Stimulated activated CD8-positive, alpha-beta memory T cell treated with anti-CD3 and anti-CD28 coated beads, Interleukin-15, amount 100 ng/mL, for 24 hours (primary cell): ENCODE measurements at places on chromosomes 3 and 15.

- no peak for DNase-seq
Observed at GRCh38 chr15:88603885-88604284, 17.3 kb upstream of the AEN start.

GRCh38 chr3:160127308-160127707 is 97.9 kb upstream of the C3orf80 start:
- no peak for DNase-seq

- peak; percentile 73 for DNase-seq
Observed at GRCh38 chr3:129893581-129894070, at the start of gene TMCC1. Gene TMCC1, minus strand, starts transcription at chr3:129893711.

DNA sequence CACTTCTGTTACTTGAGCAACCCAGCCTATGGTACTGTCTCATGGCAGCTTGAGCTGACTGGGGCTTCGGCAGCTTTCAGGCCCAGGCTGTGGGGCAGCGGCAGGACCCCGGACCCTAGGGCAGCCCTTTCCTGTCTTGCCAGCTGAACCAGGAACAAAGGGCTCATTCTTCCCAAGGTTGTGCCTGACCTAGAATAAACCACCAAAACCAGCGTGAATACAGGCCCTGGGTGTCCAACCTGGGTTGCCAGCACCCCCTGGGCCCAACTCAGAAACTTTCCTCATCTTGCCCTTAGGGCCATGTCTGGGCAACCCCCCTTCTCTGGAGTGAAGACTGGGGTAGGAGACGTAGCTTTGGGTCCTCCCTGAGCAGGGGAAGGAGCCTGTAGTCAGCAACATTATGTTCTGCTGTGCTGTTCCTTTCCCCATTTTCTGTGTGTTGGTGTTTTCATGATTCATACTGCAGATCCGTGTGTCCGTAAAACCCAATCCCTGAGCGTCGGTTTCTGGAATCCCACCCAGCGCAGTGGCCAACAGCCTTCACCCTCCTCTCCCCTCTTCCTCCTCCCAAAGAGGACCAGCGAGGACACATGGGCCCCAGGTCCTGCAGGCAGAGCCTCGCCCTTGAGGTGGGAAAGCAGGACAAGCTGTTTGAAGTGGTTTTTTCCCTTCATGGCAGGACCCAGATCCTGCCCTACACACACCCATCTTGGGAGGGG is 33.5 kb downstream of the TKT start:
- no peak for DNase-seq

DNA sequence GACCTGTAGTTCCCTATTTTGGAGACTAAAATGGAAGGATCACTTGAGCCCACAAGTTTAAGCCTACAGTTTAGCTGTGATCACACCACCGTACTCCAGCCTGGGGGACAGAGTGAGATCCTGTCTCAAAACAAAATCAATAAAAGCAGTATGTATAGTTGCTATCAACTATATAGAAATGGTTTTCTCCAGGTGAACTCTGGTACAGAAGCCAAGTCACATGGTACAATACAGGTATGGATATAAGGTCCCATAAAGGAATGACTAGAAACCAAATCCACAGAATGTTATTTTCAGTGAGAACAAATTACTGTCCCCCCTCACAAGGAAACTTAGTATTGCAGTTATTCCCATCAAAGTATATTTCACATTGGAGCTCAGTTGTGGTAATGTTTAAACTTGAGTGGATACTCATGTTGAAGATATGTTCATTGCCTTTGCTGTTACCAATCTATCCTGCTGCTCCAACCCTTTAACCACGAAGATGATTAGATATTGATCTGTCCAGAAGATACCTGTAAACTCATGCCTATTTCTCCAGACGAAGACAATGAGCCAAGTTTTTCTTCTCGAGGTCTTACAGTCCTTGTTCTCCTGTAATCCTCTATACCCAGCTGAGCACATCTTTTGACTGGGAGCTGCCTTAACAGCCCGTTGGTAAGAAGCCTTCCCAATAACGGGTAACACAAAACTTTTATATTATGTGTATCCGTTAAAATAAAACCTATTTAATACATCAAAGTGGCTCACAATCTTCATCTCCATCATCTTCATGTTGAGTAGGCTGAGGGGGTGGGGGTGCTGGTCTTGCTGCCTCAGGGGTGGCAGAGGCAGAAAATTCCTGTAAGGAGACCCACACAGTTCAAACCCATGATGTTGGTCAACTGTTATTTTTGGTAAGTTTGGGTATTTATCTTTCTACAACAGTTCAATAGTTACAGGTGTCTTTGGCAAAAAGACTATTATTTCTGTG is 24.6 kb downstream of the TRA2B start:
- no peak for DNase-seq

DNA sequence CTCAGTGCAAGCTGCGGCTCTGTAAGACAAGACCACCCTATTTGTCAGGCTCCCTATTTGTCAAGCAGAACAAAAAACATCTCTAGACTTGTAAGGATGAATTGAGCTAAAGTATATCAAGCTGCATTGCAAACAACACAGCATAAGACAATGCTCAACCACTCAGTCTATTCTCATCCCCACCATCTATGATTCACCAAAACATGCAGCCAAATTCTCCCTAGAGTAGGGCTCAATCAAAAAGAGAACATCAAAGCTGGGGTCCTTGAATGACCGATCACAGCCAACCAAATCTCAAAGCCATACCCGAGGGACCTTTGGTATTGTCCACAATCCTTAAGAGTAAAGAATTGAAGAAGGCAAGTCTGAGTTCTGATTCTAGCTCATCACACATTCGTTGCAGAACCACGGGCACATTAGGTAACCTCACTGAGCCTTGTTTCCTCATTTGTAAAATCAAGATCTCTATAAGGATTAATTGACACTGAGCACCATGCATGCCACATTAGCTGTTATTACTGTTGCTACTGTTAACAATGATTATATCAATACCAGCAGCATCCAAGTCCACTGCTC is 31.2 kb downstream of the RFTN1 start:
- DNase-seq, result no peak

GRCh38 chr3:54865316-54865715 is 62.5 kb downstream of the LRTM1 start:
- DNase-seq, result no peak

DNA sequence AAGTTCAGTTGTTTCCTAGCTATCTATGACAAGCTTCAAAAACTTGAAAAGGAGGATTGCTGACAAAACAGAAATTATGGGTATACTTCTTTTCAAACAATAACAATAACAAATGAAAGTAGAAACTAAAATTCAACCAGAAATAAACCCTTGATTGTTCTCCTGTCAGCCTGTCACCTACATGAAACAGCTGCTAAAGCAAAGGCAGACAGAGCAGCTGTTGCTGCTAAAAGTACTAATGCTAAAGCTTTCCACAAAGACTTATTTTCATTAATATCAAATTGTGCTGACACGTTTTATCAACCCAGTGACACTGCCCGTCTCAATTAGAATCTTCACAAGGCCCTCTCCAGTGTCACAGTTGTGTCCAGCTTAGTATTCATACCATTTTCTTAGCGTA is 533.2 kb upstream of the GBE1 start:
- DNase-seq, result no peak

GRCh38 chr15:55279746-55280351 is 9.8 kb downstream of the RAB27A start:
- DNase-seq, result no peak

- no peak for DNase-seq
Observed at GRCh38 chr3:65671004-65671403, 367.7 kb downstream of the MAGI1 start.

DNA sequence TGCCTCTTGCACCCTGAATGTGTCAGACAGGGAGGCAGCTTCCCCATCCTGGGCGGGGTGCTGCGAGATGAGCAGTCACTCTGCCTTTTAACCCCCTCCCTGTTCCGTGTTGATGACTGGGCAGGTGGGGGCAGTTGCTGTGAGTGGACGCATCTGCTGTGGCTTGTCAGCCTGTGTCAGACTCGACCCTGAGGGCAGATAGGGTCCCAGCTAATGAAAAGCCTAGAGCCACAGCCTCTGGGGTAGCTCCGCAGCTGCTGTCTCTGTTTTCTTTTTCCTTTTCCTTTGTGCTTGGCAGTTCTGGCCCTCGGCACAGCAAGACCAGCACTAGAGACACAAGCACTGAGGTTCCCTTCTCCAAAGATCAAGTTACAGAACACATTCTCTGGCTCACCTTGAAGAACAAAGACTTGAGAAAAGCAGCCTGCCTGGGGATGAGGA is 43.0 kb upstream of the GLCE start:
- DNase-seq, result no peak

DNA sequence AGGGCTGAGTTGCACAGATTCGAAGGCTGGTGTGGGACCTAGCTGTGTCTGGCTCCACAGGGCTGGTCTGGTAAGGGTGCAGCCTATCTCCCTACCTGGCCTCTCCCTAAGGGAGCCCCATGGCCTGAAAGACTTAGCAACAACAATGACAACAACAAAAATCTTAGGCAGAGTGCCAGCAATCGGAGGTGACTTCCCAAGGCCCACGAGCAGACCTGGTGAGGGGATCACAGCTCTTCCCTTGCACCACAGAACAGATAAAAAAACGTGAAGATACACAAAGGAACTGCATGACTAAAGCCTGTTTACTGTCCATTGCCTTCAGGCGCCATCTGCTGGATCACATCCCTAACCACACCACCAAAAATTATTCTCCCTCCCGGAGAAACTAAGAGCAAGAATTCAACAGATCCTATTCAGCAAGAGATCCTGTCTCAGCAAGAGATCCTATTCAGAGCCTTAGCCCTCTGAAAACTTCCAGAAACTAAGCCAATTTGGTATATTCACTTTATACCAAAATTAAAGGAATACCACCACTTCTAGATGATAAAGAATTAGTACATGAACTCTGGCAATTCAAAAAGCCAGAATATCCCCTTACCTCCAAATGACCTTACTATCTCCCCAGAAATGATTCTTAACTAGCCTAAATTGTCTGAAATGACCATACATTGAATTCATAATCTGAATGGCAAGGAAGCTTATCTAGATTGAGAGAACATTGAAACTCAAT is 24.1 kb upstream of the OR5K4 start:
- DNase-seq, result no peak

DNA sequence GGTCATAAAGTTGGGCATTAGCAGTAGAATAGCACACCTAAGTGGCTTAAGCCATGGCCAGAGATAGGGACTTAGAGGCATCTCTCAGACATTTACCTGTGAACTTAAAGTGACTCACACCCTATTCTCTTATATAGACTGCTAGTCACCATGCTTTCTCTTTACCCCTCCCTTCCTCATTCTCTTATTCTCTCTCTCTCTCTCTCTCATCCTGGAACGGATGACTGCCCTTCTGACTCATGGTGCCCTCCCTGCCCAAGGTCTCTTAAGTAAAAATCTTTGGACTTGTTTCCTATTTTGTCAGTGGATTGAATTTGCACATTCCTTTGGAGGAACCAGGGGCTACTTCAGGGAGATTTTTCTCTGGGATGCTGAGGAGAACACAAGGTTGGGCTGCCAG is 58.8 kb downstream of the NPAP1 start:
- no peak for DNase-seq

- DNase-seq, result no peak
Observed at GRCh38 chr3:18070944-18071343, 328.5 kb upstream of the TBC1D5 start.

DNA sequence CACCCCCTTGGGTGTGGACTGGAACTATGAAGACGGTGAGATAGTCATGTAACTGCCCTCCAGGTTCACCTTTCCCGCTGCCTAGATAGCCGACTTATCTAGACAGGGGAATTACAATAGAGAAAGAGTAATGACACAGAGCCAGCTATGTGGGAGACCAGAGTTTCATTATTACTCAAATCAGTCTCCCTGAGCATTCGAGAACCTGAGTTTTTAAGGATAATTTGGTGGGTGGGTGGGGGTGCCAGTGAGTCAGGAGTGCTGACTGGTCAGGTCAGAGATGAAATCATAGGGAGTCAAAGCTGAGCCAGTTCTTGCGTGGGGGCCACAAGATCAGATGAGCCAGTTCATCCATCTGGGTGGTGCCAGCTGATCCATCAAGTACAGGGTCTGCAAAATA is 19.7 kb upstream of the DNAJC19 start:
- no peak for DNase-seq

- no peak for DNase-seq
Observed at GRCh38 chr15:70830615-70831014, 23.3 kb downstream of the LARP6 start.

- DNase-seq, result no peak
Observed at GRCh38 chr3:16500911-16501310, 12.6 kb downstream of the RFTN1 start.

- DNase-seq, result no peak
Observed at GRCh38 chr3:149968216-149968615, 2.5 kb downstream of the PFN2 start.
